Mesenteric fat pad (tissue), 1 donor: ENCODE measurements at places on chromosomes 6 and 20. TPM values are rescaled to one million over a fixed set of nuclear protein-coding genes. Genes with fewer than 3 reads are reported as not detected.

DNA sequence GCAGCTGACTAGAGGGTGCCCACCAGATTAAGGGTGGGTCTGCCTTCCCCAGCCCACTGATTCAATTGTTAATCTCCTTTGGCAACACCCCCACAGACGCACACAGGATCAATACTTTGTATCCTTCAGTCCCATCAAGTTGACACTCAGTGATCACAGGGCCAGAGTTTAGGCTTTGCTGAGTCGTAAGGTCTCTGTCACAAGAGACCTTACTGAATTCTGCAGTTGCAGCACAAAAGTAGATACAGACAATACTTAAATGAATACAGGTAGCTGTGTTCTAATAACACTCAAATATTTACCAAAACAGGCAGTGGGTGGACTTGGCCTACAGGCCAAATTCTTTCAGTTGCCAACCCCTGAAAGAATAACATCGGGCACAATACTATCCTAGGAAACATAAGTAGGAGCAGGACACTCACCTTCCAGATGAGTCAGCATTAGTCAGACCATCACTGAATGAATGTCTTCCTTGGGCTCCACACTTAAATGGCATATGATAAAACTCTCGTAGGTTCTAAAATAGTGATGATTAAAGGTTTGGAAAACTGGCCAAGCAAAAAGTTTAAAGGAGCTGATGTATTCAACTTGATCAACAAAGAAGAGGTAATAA, 190.0 kb downstream of the UBE3D start:
- DNase-seq = no peak

- no peak for DNase-seq
Observed at GRCh38 chr6:101926149-101926925, 532.8 kb downstream of the GRIK2 start.

DNA sequence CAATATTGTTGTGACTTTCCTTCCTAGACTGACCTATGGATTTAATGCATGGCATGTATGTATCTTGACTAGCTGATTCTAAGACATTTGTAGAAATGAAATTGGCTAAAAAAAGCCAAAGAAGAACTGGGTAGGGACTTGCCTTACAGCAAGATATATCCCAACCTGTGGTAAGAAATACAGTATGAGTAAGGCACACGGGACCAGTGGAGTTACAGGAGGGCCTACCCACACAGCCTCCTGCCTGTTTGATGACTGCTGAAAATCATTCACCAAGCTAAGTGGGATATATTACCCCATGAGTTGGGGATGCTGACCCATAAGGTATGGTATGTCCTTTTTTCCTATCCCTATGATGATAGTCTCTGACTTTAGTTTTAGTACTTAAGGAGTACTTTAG, 112.2 kb downstream of the INSM1 start:
- DNase-seq = no peak

DNA sequence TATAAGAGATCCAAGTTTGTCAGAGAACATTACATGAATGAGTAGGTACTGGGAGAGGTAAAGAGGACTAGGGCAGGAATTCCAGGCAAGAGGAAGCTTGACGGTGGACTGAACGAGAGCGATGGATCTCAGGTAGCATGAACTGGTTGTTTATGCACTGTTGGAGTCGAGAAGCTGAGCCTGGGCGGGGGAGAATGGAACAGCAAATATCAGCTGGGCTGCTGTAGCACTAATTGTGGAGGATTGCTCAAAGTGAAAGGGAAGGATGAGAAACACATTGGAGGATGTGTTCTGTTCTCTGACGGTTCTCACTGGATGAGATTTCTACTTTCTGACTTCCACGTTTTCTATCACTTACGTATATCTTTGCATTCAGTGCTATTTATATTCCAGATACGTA, 164.2 kb downstream of the PHF3 start:
- no peak for DNase-seq

DNA sequence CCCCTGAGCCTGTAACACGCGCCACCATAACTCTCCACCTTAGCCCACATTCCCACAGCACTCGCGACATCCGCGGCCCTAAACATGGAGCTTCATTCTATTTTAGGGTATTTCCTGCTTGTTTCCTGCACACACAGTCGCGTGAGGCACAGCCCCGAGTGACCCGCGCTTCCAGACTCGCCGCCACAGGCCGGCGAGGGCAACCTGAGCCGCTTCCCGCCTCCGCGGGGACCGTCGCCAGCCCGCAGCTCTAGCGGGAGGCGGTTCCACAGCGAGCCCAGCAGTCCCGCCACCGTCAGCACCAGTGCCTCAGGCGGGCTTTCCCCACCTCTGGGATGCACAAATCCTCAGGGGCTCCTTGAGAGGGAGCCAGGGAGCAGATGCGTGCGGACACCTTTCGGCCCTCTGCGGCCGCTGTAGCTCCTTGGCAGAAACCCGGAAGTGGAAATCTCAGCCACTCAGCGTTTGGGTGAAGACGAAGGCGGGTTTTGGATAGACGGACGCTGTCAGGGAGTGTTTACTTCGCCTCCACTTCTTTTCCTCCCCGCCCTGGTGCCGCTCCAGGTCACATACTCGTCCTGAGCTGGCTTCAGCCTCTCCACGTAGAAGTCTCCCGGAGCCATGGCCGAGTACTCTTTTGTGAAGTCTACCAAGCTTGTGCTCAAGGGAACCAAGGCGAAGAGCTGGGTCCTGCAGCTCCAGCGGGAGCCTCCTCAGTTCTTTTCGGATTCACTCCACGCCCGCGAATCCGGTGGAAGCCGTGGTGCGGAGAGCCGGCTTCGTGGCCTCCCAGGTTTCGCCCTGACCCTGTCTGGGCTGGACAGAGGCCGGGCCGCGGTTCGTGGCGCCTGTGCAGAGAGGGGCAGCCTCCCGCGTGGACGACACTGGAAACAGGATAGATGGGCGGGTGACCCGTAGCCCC, 2177.4 kb upstream of the DEFB115 start:
- DNase-seq = no peak

DNA sequence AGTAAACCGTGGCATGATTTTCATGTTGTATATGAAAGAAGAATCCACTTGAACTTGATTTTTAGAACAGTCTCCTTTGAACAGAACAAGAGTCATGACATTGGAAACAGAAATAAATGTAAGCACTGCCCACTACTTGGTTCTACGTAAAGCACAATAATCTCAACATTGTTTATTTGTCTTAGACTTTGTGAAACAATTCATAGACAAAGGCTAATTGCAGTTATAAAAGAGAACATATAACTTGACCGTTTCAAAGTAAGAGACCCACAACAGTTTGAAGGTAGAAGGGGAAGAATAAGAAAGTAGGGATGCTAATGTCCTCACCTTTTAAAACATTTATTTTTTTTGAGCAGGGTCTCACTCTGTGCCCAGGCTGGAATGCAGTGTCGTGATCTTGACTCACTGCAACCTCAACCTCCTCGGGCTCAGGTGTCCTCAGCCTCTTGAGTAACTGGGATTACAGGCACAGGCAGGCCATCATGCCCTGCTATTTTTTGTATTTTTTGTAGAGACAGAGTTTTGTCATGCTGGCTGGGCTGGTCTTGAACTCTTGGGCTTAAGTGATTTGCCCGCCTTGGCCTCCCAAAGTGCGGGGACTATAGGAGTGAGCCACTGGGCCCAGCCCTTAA, 71.1 kb downstream of the POPDC3 start:
- DNase-seq = no peak

GRCh38 chr20:33229843-33230242, 6.0 kb upstream of the BPIFA1 start:
- no peak for DNase-seq

GRCh38 chr20:19909725-19910124, 107.4 kb upstream of the NAA20 start:
- peak; percentile 88 for DNase-seq

DNA sequence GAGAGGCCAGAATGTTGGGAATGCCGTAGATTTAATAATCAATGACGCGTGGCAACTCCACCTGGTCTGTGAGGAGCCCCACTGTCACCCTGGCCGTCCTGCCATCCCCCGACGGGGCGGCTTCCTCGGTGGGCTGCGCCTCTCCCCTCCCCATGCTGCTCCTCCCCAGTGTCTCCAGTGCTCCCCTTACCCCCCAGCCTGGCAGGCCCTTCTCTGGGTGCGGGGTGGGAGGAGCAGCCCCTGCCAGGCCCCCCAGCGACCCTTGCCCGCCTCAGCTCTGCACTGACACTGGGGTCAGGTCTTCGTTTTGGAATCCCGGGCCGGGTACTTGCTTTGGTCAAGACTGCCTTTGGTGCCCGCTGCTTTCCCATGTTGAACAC, 82.3 kb upstream of the FRMD1 start:
- no peak for DNase-seq

DNA sequence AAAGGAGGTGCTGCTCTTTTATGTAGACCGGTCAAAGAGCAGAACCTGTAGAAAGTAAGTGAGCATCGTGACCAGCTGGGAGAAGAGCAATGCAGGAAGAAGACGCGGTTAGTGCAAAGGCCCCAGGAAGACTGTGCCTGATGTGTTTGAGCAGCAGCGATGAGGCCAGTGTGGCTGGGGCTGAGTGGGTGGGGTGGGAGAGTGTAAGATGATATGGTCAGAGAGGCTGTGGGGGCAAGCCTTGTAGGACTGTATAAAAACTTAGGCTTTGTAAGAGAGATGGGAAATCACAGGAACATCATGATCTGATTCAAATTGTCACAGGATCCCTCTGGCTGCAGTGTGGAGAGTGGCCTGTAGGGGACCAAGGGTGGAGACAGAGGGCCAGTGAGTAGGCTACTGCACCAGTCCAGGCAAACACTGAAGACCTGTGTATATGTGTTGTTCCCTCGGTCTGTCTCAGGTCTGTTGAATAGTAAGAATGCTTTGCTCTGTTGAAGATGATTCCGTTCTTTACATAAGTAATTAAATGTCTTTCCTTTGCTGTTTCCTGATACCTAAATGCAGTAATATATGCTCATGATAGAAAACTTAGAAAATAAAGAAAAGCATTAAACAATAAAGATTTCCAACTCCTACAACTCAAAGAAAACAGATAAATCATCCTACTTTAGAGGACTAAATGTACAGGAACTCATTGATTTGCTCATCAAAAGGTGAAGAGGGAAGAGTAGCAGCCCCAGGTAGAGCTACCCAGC, 23.6 kb upstream of the WFDC2 start:
- DNase-seq = no peak

DNA sequence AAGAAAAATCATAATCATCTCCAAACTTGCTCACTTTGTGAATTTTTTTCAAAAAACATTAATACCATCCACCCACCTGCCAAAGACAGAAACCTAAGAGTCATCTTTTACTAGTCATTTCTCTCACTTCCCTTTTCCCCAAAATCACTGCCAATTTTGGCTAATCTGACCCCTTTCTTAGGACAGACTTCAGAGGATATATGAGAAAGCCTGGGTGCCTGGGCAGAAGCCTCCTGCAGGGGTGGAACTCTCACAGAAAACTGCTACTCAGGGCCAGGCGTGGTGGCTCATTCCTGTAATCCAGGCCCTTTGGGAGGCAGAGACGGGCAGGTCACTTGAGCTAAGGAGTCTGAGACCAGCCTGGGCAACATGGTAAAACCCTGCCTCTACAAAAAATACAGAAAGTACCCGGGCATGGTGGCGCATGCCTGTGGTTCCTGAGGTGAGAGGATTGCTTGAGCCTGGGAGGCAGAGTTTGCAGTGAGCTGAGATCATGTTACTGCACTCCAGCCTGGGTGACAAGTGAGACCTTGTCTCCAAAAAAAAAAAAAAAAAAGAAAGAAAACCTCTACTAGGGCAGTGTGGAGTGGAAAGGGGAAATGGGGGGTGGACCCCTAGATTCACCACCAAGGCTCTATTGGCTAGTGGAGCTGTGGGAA, 3.8 kb downstream of the DEK start:
- no peak for DNase-seq

DNA sequence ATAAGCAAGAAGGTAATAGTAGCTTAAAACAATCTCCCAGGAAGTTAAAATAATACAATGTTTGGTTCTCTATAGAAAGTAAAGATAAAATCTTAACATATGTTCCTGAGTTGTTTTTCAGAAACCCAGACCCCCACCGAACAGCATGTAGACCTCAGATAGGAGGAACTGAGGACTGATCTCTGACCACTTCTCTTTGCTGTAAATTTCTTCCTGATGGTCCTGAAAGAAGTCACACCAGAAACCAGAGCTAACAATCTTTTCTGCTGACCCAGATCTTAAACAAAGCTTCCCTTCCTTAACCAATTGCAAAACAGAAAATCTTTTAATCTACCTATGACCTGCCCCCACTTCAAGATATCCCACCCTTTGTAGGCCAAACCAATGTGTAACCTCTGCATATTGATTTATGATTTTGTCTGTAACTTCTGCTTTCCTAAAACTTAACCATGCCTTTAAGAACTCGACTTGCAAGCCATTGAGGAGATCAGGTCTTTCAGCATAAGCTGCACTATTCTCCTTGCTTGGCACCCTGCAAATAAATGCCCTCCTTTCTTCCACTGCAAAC, 21.9 kb upstream of the BEND6 start:
- DNase-seq = no peak

DNA sequence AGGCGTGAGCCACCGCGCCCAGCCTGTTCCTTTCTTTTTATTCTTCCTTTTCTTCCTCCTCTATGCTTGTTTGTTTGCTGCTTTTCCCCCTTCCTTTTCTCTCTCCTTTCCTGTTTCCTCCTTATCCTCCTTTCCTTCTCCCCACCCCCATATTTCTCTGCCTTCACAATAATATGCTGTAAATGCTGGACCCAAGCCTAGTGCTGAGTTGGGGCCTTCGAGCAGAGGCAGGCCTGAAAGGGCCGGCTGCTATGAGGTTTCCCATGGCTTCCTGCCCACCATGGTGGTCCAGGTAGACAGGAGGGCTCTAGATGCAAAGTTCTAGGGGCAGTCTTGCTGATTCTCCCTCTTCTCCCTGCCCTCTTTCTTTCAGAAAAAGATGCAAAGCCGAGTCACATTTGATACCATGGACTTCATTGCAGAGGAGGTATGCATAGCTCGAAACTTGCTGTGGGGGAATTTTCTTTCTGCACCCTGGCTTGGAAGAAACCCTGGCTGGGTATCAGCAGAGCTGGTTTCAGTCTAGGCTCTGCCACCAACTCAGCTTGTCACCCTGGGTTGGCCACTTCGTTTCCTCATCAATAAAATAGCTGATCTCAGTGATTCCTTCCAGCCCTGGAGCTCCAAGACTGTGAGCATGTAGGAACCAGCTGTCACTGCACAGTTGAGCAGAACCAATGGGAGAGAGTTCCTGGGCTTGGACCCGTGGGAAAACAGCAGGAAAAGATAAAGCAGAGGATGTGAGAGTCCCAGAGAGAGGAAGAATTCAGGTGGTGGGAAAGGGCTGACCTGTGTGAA, 7.4 kb downstream of the CNBD2 start:
- no peak for DNase-seq

GRCh38 chr6:166997768-166998255, 1.4 kb upstream of the CEP43 start:
- no peak for DNase-seq

- DNase-seq = no peak
Observed at GRCh38 chr6:79812195-79812594, 135.2 kb downstream of the ELOVL4 start.

GRCh38 chr6:73742433-73742832, 46.4 kb downstream of the CD109 start:
- DNase-seq = no peak

BFSP1 gene
- not detected for total RNA-seq

CST2 gene
- total RNA-seq = not detected

COL11A2 gene
- 0.67 TPM for total RNA-seq

PAK5 gene
- not detected for total RNA-seq

THBS2 gene
- 270 TPM for total RNA-seq

C20orf202 gene
- total RNA-seq = 0.32 TPM

GJA10 gene
- total RNA-seq = not detected

AGER gene
- 5.7 TPM for total RNA-seq

MYL9 gene
- total RNA-seq = 518 TPM

DSP gene
- total RNA-seq = 4.0 TPM

PTCRA gene
- total RNA-seq = not detected

GCNT2 gene
- 3.0 TPM for total RNA-seq

HLA-DRB1 gene
- total RNA-seq = 133 TPM

CGA gene
- total RNA-seq = not detected
